ENCODE measurements at places on chromosomes 3 and 15.

DNA sequence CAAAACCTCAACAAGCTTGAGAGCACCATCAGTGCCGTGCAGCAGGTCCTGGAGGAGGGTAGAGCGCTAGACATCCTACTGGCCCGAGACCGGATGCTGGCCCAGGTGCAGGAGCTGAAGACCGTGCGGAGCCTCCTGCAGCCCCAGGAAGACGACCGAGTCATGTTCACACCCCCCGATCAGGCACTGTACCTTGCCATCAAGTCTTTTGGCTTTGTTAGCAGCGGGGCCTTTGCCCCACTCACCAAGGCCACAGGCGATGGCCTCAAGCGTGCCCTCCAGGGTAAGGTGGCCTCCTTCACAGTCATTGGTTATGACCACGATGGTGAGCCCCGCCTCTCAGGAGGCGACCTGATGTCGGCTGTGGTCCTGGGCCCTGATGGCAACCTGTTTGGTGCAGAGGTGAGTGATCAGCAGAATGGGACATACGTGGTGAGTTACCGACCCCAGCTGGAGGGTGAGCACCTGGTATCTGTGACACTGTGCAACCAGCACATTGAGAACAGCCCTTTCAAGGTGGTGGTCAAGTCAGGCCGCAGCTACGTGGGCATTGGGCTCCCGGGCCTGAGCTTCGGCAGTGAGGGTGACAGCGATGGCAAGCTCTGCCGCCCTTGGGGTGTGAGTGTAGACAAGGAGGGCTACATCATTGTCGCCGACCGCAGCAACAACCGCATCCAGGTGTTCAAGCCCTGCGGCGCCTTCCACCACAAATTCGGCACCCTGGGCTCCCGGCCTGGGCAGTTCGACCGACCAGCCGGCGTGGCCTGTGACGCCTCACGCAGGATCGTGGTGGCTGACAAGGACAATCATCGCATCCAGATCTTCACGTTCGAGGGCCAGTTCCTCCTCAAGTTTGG, 60.8 kb upstream of the CCR4 start:
- DNase-seq: no peak

GRCh38 chr15:66865622-66866611, 163.9 kb downstream of the SMAD6 start:
- no peak for DNase-seq

GRCh38 chr15:48940508-48940907, 23.2 kb downstream of the SHC4 start:
- no peak for DNase-seq

GRCh38 chr15:31082771-31083369, 18.7 kb downstream of the TRPM1 start:
- DNase-seq: no peak

- DNase-seq: no peak
Observed at GRCh38 chr15:41888662-41889253, 5.1 kb downstream of the SPTBN5 start.

DNA sequence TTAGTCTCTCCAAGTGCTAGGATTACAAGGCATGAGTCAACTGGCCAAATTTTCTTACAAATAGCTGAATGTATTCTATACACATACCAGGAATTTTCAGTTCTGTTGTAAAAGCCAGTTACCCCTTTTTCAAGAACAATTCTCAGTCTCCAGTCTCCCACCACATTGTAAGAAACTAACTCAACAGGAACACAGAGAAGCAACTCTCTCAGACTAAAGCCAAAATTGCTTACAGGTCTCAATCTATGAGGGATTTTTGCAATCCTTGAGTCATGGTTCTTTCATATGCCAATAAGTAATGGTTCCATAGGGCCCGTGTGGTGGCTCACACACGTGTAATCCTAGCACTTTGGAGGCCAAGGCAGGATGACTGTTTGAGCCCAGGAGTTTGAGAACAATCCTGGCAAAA, 8.5 kb downstream of the IP6K2 start:
- no peak for DNase-seq

DNA sequence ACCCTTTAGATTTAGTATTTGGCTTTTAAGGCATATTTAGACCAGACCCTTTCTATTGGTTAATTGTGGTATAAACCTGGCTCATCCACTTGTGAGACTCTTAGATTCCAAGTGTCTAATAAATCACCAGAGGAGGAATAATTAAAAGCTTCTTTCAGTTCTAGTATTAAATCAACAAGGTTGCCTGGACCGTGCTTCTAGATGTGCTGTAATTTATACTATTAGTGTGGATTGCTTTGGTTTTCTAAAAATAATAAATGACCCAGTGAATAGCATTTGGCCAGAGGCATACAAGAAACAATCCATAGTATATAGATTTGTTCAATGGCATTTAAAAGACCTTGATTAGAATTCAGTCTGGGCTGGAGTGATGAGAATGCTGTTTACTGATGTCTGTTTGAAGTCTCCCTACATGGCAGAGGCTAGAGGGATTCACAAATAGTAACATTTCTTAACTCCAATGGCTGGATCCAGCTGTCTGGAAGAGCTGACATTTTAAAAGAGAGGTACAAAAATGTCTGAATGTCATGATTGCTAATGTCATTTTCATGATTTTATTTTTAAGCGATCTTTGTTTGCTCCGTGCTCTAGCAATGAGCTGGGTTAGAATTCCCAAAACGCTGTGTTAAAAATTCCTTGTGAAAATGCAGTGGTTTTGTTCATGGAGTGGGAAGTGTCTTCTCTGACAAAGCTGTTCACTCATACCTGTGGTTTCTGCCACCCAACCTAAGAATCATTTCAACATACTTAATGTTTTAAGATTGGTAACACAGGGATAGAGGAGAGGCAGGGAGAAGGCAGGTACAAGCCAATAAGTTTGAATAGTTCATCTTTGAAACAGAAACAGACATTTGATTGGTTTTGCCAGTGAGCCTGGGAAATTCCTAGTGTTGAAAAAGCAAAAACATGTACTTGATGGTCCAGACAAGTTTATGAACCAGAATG, 89.9 kb downstream of the RBMS3 start:
- DNase-seq: no peak

DNA sequence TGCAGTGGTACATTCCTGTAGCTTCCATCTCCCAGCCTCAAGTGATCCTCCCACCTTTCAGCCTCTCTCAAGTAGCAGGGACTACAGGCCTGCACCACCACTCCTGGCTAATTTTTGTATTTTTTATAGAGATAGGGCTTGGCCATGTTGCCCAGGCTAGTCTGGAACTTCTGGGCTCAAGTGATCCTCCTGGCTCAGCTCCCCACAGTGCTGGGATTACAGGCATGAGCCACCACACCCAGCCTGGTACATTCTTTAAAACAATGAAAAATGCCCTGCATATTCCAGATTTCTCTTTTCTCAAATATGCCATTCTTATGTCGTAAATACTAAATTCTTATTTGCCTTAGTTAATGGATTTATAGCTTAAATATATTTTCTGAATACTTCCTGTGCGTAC, 581.4 kb downstream of the MECOM start:
- no peak for DNase-seq

- no peak for DNase-seq
Observed at GRCh38 chr3:17384567-17385296, 357.7 kb downstream of the TBC1D5 start.

GRCh38 chr15:100433304-100433703, 91.5 kb upstream of the ADAMTS17 start:
- DNase-seq: no peak

GRCh38 chr15:45551676-45552075, 29.1 kb upstream of the SLC30A4 start:
- DNase-seq: no peak

DNA sequence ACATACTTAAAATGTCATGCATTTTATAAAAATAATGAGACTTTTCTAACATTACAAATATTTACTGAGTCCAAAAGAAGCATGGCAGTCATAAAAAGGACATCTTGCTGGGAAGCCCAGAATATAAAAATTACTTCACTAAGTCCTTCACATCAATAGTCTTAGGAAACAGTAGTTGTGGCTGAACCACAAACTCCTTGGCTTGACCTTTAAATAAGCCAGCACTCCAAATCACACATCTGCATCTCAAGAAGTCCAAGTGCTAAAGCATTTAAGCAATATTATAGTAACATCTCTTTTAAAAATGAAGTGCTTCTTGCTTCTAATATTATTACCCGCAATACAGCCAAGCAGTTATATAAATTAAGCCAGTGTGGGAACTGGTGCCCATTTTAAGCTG, 8.8 kb downstream of the CCNL1 start:
- no peak for DNase-seq

DNA sequence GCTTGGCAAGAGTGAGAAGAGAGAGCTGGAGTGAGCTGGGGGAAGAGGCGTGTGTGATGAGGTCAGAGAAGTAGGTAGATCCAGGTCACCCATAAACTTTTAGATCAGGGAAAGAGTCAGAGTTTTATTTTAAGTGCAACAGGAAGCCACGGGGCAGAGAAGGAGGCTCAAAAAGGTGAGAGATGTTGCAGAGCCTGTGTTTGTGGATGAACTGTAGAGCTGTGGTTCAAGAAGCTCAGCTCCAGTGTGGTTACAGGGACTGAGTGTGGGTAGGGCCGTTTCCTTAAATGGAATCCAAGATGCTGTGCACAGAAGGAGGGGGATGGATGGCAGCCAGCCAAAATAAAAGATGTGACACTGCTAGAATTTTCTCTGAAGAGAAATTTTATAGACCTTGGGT, 337.2 kb downstream of the SATB1 start:
- DNase-seq: no peak

DNA sequence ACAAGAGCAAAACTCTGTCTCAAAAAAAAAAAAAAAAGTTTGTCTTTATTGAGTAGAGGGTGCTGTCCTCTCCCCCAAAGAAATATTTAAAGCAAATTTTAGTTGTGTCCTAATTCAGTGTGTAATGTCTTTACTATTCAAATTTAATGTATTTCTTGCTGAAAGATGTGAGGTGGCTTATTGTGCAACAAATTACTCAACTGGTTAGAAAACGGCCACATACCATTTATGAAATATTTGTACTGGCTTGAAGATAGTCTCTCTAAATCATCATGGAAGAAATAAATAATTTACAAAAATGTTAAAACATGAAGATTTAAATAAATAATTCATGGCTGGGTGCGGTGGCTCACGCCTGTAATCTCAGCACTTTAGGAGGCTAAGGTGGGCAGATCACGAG, 63.0 kb downstream of the SLTM start:
- no peak for DNase-seq

DNA sequence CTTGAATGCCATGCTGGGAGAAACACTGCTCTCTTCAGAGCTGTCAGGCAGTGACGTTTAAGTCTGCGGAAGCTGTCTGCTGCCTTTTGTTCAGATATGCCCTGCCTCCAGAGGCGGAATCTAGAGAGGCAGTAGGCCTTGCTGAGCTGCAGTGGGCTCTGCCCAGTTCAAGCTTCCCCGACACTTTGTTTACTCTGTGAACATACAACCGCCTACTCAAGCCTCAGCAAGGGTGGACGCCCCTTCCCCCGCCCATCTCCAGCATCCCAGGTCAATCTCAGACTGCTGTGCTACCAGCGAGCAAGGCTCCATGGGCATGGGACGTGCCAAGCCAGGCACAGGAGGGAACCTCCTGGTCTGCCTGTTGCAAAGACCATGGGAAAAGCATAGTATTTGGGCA, 99.7 kb downstream of the TAFA4 start:
- DNase-seq: no peak

- DNase-seq: peak; percentile 63
Observed at GRCh38 chr3:22089284-22089683, 338.3 kb upstream of the ZNF385D start.
